Activated CD8-positive, alpha-beta memory T cell treated with anti-CD3 and anti-CD28 coated beads, Interleukin-2, amount 10 ng/mL, durations not matched to agents 7 days and 5 days (primary cell): ENCODE measurements at places on chromosomes 6 and 20. TPM values are rescaled to one million over a fixed set of nuclear protein-coding genes. Genes with fewer than 3 reads are reported as not detected.

CD83 gene
- total RNA-seq = 29.6 TPM

- H3K27ac ChIP-seq = no peak overlapping the region
- no peaks in the 10 kb centered on the region for H3K36me3 ChIP-seq
- DNase-seq = no peak
- H3K4me1 ChIP-seq = no peaks in the 10 kb centered on the region
- H3K4me3 ChIP-seq = no peak overlapping the region
These were observed 183.8 kb downstream of the PLCB1 start for GRCh38 chr20:8315639-8316573.

DNA sequence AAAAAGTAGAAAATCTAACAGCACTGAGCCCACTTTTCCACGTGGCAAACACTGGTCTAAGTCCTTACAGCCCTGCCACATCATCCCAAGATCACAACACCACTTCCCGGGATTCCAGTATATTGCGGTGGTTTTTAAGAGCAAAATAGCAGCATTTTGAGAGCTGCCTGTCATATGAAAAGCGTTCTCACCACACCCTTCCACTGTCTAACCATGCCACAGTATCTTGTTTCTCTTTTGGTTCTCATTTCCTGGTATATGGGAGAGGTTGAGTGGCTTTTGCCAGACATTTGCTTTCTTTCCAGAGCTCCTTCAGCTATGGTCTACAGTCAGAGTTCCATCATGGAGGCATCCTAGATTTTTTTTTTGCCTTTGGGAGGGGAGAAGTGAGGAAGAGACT is 243.0 kb downstream of the TSHZ2 start:
- H3K4me1 ChIP-seq = peaks cover 22% of the 10 kb centered on the region
- no peak overlapping the region for H3K4me3 ChIP-seq
- no peak for DNase-seq
- peaks cover 14% of the 10 kb centered on the region for H3K27me3 ChIP-seq

GRCh38 chr20:62916703-62917476 is 9.4 kb downstream of the DIDO1 start:
- no peak overlapping the region for H3K4me3 ChIP-seq
- peak overlapping the region; percentile 93 for H3K27ac ChIP-seq
- peaks cover 70% of the 10 kb centered on the region for H3K4me1 ChIP-seq
- H3K36me3 ChIP-seq = peaks cover 22% of the 10 kb centered on the region

GRCh38 chr6:89522778-89523177 is 89.8 kb downstream of the ANKRD6 start:
- no peak overlapping the region for H3K27ac ChIP-seq
- peaks cover 2% of the 10 kb centered on the region for H3K4me1 ChIP-seq
- no peak for DNase-seq
- no peaks in the 10 kb centered on the region for H3K36me3 ChIP-seq

- no peaks in the 10 kb centered on the region for H3K4me1 ChIP-seq
- H3K4me3 ChIP-seq = no peak overlapping the region
- no peak overlapping the region for H3K27ac ChIP-seq
These were observed 97.5 kb downstream of the PFDN4 start for GRCh38 chr20:54305421-54305820.

- H3K27me3 ChIP-seq = peaks cover 9% of the 10 kb centered on the region
- DNase-seq = no peak
- no peak overlapping the region for H3K4me3 ChIP-seq
- no peak overlapping the region for H3K27ac ChIP-seq
These were observed 83.0 kb downstream of the BANF2 start for GRCh38 chr20:17782768-17783167.

- H3K4me1 ChIP-seq = no peaks in the 10 kb centered on the region
- no peak for DNase-seq
- no peaks in the 10 kb centered on the region for H3K36me3 ChIP-seq
- peaks cover 9% of the 10 kb centered on the region for H3K27me3 ChIP-seq
These were observed 37.8 kb downstream of the EDN1 start for GRCh38 chr6:12327988-12328387.
